Activated naive CD4-positive, alpha-beta T cell (primary cell): ENCODE measurements at places on chromosomes 11 and 22.

- DNase-seq, result no peak
Measured at GRCh38 chr11:3962406-3962840, 107.0 kb downstream of the STIM1 start.

DNA sequence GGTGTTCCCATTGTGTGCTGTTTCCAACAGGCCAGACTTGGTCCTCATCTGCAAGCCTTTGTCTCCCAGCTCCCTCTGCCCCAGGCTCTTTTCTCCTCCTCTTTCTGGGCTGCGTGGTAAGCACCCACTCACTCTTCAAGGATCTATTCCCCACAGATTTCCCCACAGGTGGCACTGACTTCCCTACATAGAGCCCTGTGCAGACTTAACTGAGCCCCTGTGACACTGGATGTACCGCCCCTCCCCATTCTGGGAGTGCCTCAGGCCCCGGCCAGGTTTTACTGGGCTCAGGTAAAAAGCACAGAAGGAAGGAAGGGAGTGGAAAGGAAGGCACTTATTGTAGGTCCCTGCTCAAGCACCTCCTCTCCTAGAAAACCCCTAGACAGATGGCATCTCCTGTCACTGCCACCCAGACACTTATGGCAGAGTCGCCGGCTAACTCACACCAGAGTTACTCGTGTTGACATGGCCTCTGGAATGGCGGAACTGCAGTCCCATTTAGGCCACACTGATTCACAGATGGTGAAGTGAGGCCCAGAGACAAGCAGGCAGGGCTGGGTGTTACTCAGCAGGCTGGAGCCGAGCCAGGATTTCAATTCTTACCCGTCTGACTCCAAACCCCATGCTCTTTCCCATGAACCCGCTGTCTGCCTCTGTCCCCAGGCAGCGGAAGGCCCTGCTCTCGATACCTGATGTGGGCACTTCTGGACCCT is 47.2 kb downstream of the LRRC32 start:
- no peak for DNase-seq

GRCh38 chr11:889687-890475 is 20.7 kb downstream of the CHID1 start:
- DNase-seq, result no peak

DNA sequence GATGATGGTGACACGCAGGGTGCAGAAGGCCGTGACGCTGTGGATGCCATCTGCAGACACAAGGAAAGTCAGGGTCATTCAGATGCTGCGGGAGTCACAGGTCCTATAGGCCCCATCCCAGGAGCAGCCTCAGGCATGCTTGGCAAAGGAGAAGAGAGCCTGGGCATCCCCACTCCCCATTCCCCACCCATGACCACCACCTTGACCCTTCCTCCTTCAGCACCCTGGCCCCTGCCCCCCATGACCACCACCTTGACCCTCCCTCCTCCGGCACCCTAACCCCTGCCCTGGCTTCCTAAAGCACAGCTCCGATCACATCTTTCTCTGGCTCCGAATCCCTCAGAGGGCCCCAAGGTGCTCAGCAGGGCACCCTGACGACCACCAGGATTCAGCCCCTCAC is 73.1 kb downstream of the CELSR1 start:
- no peak for DNase-seq

- no peak for DNase-seq
Measured at GRCh38 chr22:20395907-20396287, 1.9 kb downstream of the ZNF74 start.

DNA sequence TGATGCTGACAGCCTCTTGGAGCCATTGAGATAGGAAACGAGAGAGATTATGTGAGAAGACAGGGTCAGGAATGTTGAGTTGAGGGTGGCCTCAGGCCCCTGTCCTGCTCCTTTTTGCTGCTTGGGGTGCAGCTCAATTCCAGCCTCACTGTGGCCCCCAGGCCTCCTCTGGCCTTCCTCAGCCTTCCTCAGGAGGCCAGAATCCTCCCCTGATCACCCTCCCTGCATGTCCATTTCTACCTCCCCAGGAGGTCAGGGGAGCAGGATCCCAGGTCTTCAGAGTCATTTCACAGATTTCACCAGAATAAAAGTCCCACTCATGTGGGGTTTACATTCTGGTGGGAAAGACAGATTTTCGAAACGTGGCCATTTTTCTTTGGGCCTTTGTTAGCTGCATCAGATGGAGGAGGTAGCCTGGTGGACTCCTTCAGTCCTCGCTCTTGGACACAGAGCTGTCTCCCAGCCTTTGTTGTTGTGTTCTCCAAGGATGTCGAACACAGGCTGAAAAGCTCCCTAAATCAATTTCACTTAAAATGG is 2.2 kb upstream of the KCNQ1OT1 start:
- no peak for DNase-seq

- DNase-seq, result no peak
Measured at GRCh38 chr22:43449205-43449830, 37.5 kb downstream of the MPPED1 start.

DNA sequence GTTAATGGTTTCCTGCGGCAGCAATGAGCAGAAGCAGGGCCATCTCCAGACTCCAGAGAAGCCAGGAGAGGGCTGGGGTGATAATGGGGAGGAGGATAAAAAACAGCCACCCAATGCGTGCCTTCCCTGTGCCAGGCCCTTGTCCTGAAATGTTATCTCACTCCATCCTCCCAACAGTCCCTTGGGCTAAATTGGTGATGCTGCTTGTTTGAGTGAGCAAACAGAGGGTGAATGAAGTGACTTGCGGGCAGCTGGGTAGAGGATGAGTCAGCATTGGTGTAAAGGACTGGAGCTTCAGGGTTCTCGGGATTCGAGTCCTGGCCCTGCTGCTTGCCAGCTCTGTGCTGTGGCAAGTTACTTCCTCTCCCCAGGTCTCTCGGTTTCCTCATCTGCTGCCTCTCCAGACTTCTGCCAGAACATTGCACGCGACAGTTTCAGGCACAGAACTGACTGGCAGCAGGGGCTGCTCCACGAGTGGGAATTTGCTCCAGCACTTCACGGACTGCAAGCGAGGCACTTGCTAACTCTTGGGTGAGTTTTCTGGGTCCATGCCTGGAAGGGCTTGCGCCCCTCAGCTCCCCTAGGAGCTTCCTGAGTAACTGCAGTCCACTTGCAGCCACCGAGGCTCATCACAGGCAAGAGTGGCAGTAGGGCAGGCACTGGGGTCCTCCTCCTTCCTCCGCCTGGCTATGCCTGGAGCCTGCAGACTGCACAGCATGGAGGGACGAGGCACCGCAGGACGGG is at the start of gene P2RY6:
P2RY6 (plus strand) TSS at position 403 of the 744 bp plus-strand sequence. CDS start 24,181 bp downstream, outside the sequence.
- DNase-seq, result no peak

DNA sequence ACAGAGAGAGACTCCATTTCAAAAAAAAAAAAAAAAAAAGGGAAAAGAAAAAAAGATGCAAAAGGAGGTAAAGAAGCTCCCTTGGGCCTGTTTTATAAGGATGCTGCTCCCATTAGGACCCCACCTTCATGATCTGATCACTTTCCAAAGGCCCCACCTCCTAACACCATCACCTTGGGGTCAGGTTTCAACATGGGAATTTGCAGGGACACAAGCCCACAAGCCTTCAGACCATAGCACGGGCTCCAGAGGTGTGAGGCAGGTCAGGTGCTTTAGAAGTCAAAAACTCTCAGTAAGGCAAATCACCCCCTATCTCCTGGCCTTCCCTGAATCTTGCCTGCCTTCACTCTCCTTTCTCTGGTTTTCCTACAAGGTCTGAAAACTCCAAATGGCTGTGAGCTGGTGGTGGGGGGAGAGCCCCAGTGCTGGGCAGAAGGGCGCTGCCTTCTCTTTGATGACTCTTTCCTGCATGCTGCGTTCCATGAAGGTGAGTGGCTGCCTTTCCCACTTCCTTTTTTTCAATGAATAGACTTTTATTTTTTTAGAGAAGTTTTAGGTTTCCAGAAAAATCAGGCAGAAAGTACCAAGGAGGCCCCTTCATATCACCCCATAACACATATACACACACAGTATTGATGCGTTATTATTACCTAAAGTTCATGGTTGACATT is 13.2 kb downstream of the ASPHD2 start:
- DNase-seq, result no peak

- DNase-seq, result no peak
Measured at GRCh38 chr11:76077575-76078150, 128.6 kb downstream of the WNT11 start.

- DNase-seq, result no peak
Measured at GRCh38 chr11:70323806-70324205, 53.3 kb downstream of the PPFIA1 start.

- no peak for DNase-seq
Measured at GRCh38 chr11:75557666-75558494, 4.2 kb upstream of the SERPINH1 start.

DNA sequence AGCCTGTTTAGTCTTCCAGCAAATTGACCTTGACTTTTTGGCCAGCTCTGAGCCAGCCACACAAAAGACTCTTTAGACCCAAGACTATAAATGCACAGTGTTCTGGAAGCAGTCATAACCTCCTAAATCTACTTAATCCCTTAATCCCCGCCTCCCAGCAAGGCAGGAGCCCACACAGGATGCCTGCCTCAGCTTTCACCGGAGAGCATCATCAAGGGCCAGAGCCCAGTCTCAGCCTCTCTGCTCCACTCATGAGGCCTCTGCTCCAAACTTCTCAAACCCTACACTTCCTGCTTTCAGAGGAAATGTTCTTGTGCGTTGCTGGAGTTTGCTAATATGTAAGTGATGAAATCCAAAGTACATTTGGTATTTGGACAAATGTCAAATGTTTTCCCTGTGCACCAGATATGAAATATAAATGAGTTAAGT is 57.9 kb upstream of the FSHB start:
- no peak for DNase-seq

DNA sequence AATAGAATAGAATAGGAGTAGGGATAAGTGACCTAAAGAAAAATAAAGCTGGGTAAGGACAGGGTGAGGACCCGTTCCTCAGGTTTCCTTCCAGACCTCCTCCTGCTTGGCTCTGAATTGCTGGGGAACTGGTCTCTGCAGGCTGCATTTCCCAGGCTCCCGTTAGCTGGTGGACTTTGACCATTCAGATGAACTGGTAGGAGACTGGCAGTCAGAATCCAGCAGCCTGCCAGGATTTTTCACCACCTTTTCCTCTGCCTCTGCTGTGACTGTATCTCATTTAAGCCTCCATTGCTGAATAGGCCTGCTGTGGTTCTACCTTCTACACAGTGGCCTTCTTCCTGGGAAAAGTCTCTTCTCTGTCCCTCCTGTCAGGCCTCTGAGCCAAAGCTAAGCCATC is 24.6 kb upstream of the SMPD1 start:
- no peak for DNase-seq

GRCh38 chr11:83410605-83411565 is 124.7 kb upstream of the CCDC90B start:
- DNase-seq, result no peak

DNA sequence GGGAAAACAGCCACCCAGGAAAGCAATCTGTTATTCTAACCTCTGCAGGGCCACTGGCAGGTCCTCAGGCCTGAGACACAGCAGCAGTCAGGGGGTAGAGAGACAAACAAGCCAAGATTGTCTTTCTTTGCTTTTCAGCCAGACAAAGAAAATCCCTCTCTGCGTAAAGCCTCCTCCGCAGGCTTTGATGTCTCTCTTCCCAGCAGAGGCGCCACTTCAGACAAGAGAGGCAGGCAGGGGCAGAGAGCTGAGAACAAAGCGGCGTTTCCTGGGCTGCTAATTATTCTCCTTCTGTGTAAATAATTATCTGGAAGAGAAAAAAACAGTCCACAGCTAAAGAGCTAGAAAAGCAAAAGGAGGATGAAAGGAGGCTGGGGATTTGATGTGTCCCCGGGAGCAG is 102.7 kb upstream of the SEZ6L start:
- no peak for DNase-seq

DNA sequence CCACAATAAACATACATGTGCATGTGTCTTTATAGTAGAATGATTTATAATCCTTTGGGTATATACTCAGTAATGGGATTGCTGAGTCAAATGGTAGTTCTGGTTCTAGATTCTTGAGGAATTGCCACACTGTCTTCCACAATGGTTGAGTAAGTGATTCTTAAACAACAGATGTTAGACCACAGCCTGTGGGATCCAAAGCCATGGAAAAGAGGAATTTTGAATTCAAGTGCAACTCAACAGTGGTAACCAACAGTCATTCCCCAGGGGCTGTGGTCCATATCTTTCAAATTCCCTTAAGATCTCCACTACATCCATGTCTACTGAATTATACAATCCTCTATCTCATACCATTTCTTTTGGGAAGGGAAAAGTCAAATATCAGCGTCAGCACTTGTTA is 321.5 kb downstream of the LARGE1 start:
- no peak for DNase-seq

DNA sequence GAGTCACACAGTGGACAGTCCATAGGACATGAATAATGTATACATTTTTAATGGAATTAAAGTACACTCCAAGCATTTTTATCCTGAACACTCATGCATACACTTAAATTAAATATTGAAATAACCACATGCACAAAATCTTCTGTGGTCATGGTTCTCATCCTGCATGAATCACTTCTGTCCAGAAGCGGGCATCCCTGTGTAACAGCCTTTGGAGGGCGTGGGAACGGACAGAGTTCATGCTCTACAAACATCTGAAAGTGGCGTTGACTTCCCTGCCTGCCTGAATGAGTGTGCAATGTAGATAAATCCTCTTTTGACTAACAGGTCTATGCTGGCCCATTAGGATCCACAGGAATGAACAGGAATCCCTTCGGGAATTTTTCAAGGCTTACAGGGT is 780.2 kb downstream of the BRD1 start:
- no peak for DNase-seq

- no peak for DNase-seq
Measured at GRCh38 chr11:78622666-78623065, 48.0 kb upstream of the NARS2 start.

- no peak for DNase-seq
Measured at GRCh38 chr11:674406-674805, 20.6 kb downstream of the DEAF1 start.

DNA sequence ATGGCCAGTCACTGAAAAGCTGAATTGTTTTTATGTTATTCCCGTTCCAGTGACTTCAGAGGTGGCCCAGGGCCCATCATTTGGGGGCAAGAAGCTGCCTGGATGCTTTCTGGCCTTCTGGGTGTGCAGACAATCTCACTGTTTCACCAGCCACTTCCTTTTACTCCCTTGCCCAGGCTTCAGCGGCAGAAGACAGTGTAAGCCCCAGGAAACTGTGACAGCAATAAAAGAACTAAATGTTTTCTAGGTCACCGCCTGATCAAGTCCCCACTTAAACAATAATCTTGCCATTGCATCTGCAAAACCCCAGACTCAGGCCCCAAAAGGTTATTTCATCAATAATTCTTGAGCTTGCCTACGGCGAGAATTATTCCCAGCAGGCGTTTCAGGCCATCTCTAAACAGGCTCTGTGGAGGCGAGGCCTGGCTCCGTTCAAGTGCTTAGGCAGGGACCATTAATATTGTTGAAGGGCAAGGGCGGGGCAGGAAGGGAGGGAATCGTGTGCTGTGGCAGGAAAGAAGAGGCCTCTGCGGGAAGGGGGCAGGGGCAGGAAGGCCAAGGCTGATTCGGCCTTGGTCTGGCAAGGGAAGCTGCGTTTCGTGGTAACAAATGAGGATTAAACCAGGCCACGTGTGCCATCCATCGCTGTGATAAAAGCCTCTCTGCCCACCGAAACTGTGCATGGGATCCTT is 252.3 kb downstream of the KIRREL3 start:
- DNase-seq, result no peak

- peak; percentile 17 for DNase-seq
Measured at GRCh38 chr11:58530236-58530635, 22.3 kb upstream of the OR5B21 start.
